ENCODE measurements at places on chromosomes 6 and 20.

- no peak for DNase-seq
Measured at GRCh38 chr6:97864366-97864765, 581.4 kb upstream of the MMS22L start.

- DNase-seq: no peak
Measured at GRCh38 chr6:166926748-166927147, 29.6 kb downstream of the RNASET2 start.

- no peak for DNase-seq
Measured at GRCh38 chr20:10559266-10559665, 114.5 kb downstream of the JAG1 start.

GRCh38 chr20:23027721-23028120 is 7.4 kb upstream of the SSTR4 start:
- no peak for DNase-seq

All from WTC11 (cell line).